ENCODE measurements at places on chromosomes 6 and 20. TPM values are rescaled to one million over a fixed set of nuclear protein-coding genes. Genes with fewer than 3 reads are reported as not detected.

GRCh38 chr6:163950159-163950558 lies 535.6 kb downstream of the QKI start:
- DNase-seq, result no peak

DNA sequence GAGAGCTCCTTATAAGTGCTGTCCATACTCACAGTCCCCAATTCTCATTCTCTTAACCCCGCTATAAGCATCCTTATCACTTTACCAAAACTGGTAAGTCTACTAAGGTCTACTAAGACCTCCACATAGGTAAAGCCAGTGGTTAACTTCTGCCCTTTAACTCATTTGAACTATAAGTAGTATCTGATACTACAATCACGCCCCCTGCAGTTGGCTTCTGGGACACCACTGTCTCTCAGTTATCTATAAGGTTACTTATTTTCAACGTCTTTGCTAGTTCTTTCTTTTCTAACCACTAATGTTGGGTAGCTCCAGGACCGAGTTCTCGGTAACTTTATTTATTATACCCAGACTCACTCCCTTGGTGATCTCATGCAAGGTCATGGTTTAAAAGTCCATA lies 142.6 kb downstream of the ARHGAP18 start:
- no peak for DNase-seq

SRPK1 gene
- polyA plus RNA-seq, result 52.2 TPM

EDN3 gene
- polyA plus RNA-seq, result 4.7 TPM

- DNase-seq, result no peak
Measured at GRCh38 chr6:28597217-28597835, 71.6 kb downstream of the GPX5 start.

DNA sequence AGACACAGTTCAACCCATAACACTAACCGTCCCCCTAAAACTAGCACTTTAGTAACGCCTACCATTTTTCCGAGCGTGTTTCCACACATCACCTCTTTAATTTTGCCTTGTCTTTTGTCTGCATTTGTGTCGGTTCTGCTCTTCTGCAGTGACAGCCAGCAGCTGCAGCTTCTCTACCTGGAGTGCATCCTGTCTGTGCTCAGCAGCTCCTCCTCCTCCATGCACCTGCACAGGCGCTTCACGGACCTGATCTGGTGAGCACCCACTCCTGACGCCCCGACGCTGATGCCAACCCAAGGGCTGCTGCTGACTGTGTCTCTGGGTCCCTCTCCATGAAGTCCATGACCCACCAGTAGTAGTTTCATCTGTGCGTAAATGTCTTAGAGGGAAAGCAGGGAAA lies 35.4 kb upstream of the PBOV1 start:
- no peak for DNase-seq

DNA sequence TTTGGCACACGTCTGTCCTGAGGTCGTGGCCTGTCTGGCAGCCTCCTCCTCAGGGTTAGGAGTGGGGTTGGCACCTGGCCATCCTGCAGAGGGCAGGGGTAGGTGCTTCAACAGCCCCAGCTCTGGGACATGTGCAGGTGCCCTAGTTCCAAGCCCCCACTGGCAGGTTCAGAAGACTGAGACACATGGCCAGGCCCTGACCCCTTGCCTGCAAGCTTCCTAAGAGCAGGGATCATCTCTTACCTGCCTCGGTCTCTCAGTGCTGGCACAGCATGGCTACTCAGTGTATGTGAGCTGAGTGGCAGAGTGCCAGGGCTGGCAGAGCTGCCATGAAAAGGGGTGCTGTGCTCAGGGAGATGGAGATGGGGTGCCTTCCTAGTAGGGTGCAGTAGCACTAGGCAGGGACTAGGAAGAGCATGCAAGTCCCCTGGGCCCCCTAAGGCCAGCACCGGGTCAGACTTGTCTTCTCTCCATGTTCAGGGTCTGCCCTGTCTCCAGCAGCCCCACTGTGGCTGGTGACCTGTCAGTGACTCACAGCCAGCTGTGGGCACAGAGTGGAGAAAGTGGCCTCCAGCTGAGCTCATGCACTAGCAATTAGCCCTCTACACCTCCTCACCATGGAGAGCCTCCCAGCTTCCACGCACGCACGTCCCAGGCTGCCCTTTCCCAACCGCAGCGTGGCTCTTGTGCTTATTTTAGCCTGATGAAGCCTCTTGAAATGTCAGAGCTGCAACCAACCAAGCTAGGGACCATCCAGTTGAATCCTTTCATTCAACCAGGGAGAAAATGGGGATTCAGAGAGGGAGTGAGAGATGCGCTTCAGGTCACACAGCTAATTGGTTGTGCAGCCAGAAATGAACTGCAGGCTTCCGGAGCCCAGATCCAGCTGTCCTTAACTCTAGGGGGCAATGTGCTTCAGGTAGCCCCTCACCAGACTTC lies 116.6 kb downstream of the MRPL14 start:
- no peak for DNase-seq

OPRM1 gene
- not detected for polyA plus RNA-seq

- DNase-seq, result peak; percentile 49
Measured at GRCh38 chr6:53492860-53493634, 51.9 kb downstream of the GCLC start.

SNAP91 gene
- 0.54 TPM for polyA plus RNA-seq

MLIP gene
- polyA plus RNA-seq, result 0.51 TPM

GRCh38 chr6:39266782-39267355 lies 37.6 kb upstream of the KCNK5 start:
- no peak for DNase-seq

PTK6 gene
- polyA plus RNA-seq, result 0.61 TPM

ATP9A gene
- polyA plus RNA-seq, result 62.6 TPM

DNA sequence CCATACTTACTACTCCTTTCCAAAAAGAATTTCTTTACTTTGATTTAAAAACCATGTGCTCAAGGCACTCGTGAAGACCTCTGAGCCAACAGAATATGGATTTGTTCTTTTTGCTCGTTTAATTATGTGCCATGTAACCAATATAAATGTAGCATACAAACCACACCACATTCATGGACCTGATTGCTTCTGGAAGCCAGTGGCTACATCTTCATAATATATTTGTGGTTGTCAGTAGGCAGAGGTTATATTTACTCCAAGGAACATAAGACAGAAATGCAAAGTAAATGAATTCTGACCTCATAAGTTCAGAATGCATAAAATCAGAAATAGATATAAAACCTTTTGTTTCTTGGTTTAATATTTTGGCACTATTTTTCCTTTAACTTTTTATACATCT lies 373.0 kb downstream of the HDGFL1 start:
- no peak for DNase-seq

DNA sequence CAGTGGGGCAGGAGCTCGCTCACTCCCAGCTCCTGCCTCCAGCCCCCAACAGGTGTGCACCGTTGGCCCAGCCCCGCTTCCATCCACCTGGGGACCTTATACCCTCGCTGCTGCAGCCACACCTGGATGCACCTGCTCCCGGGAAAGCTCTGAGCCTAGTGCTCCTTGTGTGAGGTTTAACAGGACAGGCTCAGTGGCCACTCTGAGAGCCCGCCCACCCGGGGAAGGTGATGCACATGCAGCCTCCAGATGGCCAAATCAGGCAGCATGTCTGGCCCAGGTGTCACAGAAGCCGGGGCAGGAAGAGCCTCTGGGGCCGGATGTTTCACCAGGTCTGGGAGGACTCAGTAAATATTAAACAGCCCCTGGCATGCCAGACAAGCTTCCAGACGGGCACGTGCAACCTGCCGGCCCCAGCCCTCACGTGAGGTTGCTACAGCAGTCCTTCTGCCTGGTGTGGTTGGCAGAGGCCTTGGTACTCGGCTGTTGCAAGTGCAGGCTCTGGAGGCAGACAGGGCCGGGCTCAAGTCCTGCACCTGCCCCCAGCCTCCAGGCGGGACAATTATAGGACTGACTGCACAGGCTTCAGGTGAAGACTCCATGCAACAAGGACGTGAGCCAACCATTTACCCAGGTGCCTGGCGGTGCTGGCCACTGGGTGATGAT lies 66.9 kb downstream of the RIPOR3 start:
- no peak for DNase-seq

DNA sequence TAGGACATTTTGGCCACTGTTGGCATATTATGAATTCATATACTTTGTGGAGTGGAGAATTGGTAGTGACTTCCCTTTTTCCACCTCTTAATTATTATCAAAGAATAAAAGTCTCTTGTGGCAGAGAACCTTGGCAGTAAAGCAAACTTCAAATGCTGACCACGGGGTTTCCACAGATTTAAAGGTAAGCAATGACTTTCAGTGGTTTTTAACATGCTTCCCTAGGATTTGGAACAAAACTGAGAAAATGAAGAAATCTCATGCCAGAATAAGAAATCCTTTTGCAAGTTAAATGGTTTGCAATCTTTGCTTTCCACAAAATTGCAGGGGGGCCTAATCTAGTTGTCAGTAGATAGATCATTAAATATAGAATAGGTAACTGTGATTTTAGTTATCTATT lies 2.0 kb upstream of the SDC4 start:
- DNase-seq, result no peak

DNA sequence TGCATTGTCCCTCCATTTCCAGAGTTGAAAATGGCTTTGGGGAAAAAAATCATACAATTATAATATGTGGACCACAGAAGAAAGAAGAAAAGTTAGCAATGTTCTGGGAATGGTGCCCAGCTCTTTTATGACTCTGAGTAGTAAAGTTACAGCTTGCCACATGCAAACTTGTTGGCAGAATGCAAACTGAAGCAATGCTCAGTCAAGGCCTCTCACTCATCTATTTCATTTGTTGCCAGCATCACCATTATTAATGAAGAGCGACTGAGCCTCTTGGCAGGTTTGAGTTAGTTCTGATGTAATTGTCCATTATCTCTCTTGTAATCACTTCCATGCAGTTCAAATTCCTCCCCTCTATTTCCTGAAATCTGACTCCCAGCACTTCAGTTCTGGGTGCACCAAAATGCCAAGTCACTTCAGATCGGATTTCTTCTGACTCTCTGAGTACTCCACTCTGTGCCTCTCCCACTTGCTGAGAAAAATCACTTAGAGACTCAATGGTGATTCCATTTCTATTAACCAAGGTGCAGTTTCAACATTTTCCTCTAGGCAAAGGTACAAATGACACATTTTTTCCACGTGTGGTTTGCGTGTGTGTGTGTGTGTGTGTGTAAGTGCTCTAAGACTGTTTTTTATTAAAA lies 154.4 kb upstream of the STMND1 start:
- no peak for DNase-seq

DNA sequence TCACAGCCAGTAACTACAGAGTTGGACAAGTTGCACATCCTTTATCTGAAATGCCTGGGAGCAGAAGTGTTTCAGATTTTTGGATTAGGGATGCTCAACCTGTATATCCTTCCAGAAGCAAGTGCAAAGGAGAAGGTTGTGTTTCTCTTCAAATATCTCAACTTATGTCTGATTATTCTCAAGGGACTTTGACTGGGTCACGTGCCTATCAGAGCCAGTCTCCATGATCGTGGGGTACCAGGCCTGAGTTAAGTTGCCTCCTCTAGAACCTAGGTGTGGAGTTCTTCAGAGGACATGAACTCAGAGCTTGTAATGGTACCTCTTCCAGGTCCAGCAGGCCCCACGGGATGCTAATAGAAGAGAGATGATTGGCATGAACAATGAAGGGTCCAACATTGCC lies 7.8 kb downstream of the CD83 start:
- DNase-seq, result no peak

DNA sequence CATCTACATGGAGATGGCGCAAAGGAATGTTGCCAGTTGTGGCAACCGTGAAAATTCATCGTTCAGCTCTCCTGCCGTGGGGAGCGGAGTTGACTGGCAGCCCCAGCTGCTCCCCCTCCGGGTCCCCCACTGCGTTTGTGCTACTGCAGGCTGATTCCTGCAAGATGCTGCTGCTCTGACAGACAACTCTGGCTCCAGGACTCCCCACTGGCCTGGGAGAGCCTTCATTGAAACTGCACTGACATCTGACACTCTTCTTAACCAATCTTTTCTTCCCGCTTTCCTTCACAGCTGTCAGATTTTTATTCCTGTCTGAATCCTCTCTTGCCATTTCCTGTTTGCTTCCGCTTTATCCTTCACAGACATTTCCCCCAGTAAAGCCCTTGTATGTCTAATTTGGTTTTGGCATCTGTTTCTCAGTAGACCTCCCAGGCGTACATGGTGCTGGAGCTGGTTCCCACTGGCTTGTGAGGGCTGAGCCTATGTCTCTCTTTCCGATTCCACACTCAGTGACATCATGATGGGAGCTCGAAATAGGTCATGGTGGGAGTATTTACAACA lies 9.5 kb upstream of the ATRN start:
- no peak for DNase-seq

DNA sequence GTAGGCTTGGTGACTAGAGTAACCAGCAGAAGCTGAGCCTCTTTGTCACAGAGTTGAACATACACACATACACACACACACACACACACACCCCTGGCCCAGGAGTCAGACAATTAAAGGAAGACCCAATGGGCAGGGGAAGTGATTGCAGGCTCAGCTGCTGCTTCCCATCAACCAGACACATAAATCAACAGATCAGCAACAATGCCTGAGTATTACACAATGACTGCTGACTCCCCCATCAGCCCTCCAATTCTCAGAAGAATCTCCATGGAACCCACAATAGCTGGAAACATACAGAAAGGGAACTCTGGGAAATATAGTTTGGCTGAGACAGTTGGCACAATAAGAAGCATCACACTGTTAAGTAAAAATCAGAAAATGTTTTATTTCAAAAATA lies 270.4 kb upstream of the PLCB4 start:
- DNase-seq, result no peak

PRSS16 gene
- 0.35 TPM for polyA plus RNA-seq

- no peak for DNase-seq
Measured at GRCh38 chr20:31560746-31561598, 44.1 kb upstream of the ID1 start.

DNA sequence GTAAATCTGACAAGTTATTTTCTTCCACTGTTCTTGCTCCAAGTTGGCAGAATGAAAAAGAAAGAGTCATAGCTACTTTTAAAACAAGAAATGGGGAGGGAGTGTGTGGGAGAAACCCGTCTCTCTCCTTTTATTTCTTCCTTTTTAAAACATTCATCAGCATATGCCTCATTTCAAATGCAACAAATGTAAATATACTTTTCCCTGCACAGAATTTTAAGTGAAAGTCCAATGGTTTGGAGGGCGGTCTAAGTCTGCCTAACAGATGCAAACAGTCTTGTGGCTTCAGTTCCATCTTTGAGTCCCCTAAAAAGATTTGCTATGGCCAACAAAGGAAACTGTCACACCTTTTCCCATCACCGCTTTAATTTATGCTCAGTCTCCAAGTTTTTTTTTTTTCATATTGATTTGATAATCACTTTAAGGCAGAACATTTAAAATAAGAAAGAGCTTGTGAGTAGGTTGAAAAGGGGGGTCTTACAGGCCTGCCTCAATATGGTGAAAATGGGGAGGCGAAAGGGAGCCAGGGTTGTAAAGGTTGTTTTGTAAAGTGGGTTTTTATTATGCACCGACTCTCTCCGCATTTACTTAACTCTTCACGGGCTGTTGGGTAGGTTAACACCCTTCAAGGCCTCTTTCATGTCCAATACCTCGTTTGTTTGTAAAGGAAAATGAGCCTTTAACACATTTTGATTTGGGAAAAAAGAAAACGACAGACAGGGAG lies 4.6 kb downstream of the TFAP2D start:
- DNase-seq, result no peak

ARFGEF3 gene
- 5.7 TPM for polyA plus RNA-seq

- DNase-seq, result peak; percentile 30
Measured at GRCh38 chr20:22106308-22106938, 401.0 kb downstream of the PAX1 start.

GRCh38 chr20:60680554-60680953 lies 571.5 kb upstream of the CDH4 start:
- no peak for DNase-seq

TRIM10 gene
- polyA plus RNA-seq, result 0.47 TPM

All from right renal cortex interstitium (tissue), 3 donors.